ENCODE measurements at places on chromosomes 16 and 17.

DNA sequence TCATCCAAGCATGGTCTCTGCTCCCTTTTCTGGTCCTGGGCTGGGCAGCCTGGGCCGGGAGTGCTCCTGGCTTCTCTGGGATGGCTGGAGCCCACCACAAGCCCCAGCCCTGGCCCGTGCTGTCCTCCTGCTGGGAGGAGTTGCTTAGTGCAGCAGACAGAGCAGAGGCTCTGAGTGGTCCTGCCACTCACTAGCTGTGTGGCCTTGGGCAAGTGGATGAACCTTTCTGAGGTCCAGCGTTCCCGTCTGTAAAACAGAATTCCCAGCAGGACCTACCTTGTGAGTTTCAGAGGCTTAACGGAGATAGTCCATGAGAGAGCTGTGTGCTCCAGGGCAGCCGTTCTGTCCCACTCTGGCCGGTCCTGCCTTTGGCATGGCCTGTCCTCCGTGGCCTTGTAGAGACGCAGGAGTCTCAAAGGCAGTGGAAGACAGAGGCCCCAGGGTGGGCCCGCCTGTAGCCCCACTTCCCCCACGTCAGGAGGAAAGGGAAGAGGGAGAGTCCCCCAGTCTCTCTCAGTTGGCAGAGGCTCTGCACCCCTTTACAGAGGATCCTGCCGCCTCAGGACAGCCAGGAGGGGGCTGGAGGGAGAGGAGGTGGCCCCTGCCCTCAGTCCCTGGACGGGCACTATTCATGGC lies 7.8 kb downstream of the MYO15B start:
- no peak for DNase-seq

- no peak for DNase-seq
These were observed at the start of gene KRT222 for GRCh38 chr17:40664582-40665333. KRT222 (minus strand) TSS chr17:40665177; CDS start chr17:40665099, 78 bp downstream.

- no peak for DNase-seq
These were observed 9.4 kb downstream of the SNX20 start for GRCh38 chr16:50671644-50672260.

DNA sequence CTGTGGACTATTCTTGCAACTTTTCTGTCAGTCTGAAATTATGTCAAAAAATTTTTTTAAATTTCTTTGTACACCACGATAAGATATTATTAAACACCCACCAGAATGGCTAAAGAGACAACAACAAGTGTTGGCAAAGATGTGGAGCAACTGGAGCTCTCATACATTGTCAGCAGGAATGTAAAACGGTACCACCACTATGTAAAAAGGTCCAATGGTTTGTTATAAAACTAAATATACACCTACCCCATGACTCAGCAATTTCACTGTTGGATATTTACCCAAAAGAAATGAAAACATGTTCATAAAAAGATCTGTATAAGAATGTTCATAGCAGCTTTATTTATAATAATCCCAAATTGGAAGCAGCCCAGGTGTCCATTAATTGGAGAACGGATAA lies 7.2 kb downstream of the KIAA0753 start:
- no peak for DNase-seq

GRCh38 chr17:55690105-55690508 lies 32.6 kb downstream of the TMEM100 start:
- DNase-seq: no peak

DNA sequence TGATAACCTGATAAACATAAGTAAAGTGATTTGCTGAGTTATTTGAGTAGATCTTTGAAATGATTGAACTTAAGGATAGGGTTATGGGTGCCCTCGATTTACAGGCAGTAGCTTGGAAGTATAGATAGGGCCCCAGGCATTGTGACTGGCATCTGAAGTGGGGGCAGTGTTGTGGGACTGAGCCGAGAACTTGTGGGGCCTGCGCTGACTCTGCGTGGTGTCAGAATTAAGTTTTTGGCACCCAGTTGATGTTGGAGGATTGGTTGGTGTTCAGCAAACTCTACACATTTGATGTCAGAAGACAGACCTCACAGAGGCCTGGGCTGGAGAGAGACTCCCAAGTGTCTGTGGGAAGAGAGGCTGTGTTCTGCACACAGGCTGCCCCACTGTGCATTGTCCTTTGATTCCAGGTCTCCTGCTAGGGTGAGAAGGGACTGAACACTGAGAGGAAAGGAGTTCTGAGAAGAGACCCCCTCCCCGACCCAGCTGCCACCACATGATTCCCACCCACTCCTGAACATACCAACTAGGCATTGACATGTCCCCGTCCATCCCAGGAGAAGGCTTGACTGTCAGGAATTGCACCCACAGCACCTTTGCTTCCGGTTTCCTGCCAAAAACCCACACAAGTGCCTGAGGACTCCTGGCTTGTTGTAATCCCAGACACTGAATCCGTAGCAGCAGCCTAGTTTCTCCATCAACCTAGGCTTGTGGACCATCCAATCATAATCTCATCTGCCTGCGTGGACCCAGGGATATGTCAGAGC lies 4.5 kb downstream of the ZNF267 start:
- no peak for DNase-seq

DNA sequence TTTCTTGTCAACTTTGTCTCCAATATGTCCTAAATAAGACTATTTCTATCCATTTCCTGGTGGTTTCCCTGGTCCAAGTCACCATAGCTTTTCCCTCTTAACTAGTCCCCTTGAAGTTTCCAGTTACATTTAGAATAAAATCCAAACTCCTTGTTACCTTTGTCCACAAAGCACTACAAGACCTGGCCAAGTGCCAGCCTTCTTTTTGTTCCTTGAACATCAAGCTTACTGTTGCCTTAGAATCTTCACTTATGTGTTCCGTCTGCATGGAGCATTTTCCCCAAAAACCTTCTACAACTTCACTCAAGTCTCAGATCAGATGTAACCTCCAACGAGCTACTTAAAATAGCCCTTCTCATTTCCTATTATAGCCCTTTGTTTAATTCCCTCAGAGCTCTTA lies 101.4 kb downstream of the ITFG1 start:
- no peak for DNase-seq

- DNase-seq: no peak
These were observed 5.0 kb upstream of the PVALEF start for GRCh38 chr17:81160306-81160705.

Data from activated naive CD4-positive, alpha-beta T cell (primary cell).